Adrenal gland (tissue), 19 donors: ENCODE measurements at places on chromosomes 16 and 17.
A peak's percentile ranks its signal among the peaks of the same experiment; 100 is the strongest.

DNA sequence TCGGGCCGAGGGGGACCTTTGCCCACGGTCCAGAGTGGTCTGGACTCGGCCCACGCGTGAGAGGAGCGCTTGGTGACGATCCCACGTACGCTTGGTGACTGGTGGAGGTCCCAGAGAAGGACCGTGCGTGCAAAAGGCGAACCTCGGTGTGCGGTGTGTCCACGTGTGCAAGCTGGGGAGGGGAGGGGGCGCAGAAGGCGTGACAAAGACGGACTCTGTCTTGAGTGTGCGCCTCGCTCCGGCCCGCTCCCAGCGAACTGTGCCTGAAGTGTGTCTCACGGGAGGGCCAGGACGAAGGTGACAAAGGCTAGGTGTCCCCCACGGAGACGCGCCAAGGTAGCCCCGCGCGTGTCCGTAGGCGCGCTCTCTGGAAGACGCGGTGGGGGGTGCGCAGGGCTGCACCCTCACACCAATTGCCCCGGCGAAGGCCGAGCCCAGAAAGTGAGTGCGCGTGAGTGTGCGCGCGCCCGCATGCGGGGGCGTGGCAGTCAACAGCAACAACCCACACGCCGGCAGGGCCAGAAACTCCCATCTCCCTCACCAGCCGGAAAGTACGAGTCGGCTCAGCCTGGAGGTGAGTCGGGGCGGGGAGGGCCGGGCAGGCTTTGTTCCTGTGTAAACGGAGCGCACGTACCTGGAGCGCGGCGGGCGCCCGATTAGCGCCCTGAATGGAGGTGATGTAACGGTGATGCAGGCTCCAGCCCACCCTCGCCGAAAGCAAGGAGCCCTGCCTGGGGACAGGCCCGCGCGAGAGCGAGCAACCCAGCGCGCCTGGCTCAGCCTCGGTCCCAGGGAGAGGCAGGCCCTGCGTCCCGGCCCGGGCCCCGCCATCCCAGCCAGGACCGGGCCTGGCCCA is at the start of gene GPRC5C:
Gene GPRC5C (plus strand): TSS at position 521 of the 856 bp plus-strand sequence. CDS start 7,689 bp downstream, outside the sequence.
- DNase-seq = peak; percentile 72

- no peak for DNase-seq
These were observed 10.7 kb upstream of the EPOP start for GRCh38 chr17:38685491-38685890.

DNA sequence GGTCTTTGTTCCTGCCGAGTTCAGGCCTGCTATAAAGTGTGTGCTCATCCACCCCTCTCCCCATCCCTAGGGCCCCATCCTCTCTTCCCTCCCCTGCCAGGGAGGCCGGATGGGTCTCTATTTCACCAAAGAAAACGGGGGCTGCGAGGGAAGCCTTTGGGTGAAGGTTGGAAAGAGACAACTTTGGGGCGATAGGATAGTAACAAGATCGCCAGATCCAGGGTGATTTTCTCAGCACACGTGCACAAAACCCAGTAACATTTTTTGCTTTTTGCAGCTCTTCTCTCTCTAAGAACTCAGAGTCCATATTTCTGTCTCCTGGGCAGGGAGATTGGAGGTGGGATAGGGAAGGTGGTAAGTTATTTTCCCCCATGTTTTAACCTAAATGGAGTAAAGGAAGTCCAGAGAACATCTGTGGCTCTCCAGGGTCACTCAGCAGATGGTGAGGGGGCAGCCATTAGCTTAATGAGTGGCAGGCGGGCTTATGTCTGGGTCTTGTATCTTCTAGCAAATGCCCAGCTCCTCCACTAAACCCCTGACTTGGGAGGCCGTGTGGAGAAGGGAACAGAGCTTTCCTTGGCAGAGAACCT is 6.9 kb downstream of the CCR7 start:
- no peak for DNase-seq

DNA sequence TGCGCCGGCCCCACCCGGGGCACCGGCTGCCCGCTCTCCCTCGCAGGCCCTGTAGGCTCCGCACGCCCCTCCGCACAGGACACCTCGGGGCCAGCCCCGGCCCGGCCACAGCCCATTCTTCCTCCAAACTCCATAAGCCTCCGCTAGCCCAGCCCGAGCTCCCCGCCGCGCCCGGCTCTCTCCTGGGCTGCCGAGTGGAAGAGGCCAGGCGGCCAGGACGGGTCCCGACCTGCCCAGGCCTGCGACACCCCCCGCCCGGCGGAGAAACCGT is 397 bp downstream of the NCOR1 start:
- DNase-seq = peak; percentile 65

DNA sequence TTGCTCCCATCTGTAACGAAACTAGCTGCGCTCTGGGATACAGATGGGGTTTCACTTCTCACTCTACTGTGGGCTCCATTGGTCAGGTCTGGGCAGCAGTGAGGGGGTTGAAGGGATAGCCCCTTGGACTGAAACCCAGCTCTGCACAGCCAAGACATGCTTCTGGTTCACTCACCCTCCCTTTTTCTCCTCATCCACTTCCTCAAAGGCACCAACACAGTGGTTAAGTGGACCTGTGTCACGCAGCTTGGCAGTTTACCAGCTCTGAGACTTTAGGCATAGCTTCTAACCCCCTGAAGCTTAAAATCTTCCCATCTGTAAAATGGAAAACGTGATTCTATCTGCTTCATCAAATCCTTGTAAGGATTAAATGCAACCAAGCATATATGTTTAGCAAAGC is 11.5 kb upstream of the KRT38 start:
- DNase-seq = no peak

DNA sequence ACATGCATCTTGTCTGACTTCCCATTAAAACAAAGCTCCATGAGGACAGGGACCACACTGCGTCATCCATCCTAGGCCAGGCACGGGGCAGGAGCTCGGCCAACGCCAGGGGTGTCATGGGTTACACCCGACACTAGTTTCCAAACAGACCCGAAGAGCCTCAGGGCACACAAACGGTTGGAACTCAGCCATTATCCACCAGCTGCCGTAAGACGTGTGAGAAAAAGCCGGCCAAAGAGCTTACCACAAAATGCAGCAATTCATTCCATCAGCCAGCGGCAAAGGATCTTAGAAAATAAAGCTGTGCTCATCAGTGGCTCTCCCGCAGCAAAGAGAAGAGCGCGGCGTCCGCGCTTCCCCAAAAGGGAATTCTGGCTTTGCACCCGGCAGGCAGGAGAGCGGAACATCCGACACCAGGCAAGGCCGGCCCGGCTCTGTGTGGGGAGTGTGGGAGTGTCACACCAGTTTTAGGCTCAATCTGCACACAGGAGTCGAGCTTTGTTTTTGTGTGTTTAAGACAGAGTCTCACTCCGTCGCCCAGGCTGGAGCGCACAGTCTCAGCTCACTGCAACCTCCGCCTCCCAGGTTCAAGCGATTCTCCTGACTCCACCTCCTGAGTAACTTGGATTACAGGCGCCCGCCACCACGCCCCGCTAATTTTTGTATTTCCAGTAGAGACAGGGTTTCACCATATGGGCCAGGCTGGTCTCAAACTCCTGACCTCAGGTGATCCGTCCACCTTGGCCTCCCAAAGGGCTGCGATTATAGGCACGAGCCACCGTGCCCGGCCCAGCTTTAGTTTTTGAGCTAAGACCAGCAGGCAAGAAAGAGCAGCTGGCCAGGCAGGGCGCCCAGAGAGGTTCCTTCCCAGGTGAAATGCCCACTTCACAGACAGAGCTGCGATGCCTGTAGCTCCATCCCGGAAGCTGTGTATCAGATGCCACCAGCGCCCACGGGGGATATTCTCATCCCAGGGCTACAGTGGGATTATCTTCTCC is 1.5 kb downstream of the SLC38A8 start:
- no peak for DNase-seq

DNA sequence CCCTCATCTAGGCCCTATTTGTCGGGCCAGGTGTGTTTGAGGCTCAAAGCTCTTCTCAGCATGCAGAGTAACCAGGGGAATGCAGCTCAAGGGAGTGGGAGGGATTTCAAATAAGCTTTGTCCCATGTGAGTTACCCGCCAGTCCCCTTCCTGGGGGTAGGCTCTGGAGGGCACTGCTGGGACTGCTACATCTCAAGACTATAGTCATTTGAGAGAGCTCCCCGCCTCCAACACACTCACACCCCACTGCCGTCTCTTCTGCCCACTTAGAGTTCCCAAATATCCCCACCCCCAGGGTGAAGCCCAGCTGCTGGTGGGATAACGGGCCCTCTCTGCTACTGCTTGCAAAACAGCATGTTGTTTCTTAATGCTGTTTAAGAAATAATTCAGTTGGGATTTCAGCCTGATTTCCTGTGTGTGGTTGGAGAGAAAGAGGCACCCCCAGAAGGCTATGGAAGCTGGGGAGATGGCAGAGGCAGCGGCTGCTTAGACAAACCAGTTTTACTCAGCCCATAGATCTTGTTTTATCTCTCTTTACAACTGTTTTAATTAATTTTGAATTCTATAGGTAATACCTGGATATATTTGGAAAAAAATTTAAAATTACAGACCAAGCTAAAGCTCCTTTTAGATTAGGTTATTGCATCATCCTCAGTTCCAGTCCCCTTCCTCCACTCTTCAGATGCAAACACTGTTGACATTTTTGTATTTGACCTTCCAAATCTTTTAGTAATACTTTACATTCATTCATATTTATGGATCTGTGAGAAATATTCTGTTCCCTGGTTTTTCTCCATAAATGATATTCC is 4.1 kb upstream of the MPO start:
- DNase-seq = peak; percentile 5

DNA sequence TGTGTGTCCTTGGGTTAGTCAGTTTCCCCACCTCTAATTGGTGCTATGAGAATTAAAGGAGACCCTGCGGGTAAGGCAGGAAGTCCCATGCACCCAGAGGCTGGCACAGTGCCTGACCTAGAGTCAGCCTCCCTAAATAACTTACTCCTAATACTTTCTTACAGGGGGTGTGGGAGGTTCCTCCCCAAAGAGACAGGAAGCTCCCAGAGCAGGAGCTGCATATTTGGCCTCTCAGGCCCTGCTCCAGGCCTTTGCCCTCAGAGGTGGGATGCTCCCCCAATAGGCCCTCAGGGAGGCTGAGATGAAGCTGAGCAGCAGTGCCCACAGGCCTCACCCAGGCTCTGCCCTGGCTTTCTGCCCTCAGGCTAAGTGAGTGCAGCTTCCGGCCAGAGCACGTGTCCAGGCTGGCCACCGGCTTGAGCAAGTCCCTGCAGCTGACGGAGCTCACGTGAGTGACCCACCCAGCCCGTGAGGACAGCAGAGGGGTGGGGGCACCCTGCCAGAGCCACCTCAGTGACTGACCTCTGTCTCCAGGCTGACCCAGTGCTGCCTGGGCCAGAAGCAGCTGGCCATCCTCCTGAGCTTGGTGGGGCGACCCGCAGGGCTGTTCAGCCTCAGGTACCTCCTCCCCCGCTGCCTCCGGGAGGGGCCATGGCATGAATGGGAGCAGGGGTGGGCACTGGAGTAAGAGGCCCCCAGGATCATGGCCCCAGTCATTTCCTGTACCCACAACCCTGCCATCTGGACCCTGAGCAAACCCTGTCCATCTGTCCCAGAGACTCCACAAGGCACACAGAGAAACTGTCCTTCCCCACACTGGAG is 31.1 kb upstream of the CPNE2 start:
- peak; percentile 64 for DNase-seq

GRCh38 chr17:83109793-83110645 is 30.6 kb downstream of the METRNL start:
- peak; percentile 88 for DNase-seq

DNA sequence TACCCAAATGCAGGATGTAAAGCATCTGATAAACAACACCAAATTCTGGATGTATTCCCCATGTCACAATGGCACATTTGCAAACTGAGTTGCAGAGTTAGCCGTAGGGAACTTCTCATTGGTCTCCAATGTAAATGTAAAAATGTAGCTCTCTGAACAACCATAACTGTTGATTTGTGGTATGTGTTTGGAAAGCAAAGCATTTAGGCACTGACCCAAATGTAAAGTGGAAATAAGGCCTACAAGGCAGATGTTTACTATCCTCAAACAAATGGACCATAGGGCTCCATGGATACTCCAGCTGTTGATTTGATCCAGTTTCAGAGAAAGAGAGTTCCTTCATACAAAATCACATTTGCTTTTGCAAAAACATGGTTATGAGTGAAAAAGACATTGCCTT is 223.0 kb upstream of the ELAC2 start:
- DNase-seq = no peak

- no peak for DNase-seq
These were observed 1.1 kb upstream of the UBE2I start for GRCh38 chr16:1308036-1308976.

DNA sequence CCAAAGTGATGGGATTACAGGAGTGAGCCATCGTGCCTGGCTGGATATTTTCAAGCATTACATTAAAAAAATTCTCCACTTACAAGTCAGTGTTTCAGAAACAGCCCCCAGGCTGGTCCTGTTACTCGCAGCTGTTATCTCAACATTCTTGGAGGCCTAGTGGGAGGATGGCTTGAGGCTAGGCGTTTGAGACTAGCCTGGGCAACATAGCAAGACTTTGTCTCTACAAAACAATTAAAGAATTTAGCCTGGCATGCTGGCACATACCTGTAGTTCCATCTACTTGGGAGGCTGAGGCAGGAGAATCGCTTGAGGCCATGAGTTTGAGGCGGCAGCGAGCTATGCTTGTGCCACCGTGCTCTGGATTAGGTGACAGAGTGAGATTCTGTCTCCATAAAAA is 26.5 kb upstream of the SPNS3 start:
- DNase-seq = no peak

- DNase-seq = no peak
These were observed 17.4 kb downstream of the CNTNAP4 start for GRCh38 chr16:76294396-76295214.

DNA sequence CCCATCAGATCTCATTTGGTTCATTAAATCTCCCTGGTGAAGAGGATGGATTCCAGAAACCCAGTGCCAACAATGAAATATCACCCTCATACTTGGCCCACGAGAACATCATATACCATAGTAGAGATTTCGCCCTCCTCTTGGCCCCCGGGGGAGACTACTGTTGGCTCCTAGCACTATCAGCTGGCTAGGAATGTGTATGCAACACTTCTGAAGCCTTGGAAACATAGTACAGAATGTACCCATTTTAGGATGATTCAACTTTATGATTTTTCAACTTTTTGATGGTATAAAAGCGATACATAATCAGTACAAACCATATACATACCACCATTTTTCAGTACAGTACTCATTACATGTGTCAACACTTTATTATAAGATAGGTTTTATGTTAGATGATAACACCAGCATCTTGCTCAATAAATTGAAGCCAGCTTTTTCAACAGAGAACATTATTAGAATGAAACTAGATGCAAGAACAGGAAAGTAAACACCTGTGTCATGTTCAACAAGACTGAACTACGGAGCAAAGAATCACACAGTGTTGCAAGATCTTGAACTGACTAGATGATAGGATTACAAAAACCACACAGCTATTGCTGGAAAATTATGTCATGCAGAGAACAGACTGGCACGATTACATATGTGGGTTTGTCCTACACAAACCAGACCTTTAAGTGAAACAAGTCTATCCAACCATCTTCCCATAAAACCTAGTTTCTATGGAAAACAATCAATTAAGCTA is 17.2 kb downstream of the RSL1D1 start:
- DNase-seq = no peak

DNA sequence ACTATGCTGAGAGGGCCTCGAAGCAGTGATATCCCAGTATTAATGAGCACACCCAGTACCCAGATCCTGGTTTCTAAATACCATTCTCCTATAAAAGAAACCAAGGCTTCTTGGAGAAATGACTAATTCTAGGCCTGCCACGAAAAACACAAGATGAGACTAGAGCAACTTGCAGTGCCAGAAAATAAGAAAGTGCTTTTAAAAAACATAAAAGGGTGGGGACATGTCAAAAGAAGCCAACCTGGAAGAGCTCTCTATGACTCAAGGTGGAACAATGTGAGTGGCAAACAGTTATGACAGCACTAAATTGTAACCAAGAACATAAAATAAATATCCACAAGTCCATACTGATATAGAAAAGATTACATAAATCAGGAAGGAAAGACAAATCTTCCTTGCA is 153.2 kb upstream of the KCNJ18 start:
- no peak for DNase-seq
